ENCODE measurements at places on chromosomes 16 and 17. TPM values are rescaled to one million over a fixed set of nuclear protein-coding genes. Genes with fewer than 3 reads are reported as not detected.

The NPIPA8 gene
- total RNA-seq, result 0.39 TPM

The ZFHX3 gene
- 12.2 TPM for total RNA-seq

The FBXW10 gene
- total RNA-seq, result 0.04 TPM

The KRT9 gene
- total RNA-seq, result not detected

The RPL13 gene
- 5,939 TPM for total RNA-seq

The RRAD gene
- 51.6 TPM for total RNA-seq

The RNF112 gene
- total RNA-seq, result 1.2 TPM

GRCh38 chr17:64984851-64985521 is 65.7 kb upstream of the LRRC37A3 start:
- peak; percentile 45 for DNase-seq

DNA sequence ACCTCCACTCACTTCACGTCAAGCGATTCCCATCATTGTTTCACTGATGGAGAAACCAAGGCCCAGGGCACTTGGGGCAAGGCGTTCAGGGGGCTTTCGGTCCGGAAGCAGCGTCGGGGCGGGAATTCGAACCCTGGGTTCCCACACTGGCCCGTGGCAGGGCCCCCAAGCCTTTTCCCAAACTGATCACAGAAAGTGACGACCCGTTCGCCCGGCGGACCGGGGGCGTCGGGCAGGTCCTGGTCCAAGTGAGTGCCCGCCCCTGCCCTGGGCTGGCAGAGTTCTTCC is 856 bp upstream of the MON1B start:
- DNase-seq, result no peak
